ENCODE measurements at places on chromosomes 3 and 15.
A peak's percentile ranks its signal among the peaks of the same experiment; 100 is the strongest.

GRCh38 chr3:11568503-11569155 lies 75.1 kb downstream of the VGLL4 start:
- no peak for DNase-seq

GRCh38 chr3:102158080-102158740 lies 276.6 kb upstream of the ZPLD1 start:
- DNase-seq = no peak

DNA sequence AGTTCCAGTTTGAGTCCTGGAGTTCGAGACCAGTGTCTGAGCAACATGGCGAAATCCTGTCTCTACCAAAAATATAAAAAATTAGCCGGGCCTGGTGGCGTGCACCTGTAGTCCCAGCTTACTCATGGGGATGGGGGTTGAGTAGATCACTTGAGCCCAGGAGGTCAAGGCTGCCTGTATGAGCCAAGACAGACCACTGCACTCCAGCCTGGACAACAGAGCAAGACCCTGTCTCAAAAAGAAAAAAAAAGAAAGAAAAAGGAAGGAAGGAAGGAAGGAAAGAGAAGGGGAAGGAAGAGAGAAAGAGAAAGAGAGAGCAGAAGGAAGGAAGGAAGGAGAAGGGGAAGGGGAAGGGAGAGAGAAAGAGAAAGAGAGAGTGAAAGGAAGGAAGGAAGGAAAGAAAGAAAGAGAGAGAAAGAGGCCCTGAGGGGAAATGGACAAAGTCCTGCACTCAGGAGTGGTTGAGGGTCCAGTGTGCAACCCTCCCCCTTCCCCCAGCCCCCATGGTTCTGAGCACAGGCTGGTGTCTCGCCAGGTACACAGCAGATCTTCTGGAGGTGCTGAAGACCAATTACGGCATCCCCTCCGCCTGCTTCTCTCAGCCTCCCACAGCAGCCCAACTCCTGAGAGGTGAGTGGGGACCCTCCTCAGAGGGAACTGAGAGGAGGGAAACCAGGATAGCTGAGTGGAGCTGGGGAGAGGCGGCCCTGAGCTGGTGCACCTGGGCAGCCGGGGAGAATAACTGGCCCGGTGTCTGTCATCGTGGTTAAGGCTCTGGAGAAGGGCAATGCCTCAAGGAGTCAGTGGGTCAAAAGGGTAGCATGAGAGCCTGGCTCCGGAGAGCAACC lies 1.2 kb downstream of the SLC51A start:
- DNase-seq = no peak

GRCh38 chr3:50345586-50346234 lies at the start of gene ZMYND10:
Gene ZMYND10, minus strand, starts transcription at chr3:50345732. Its CDS starts 153 bp downstream, at chr3:50345579.
- DNase-seq = peak; percentile 69

DNA sequence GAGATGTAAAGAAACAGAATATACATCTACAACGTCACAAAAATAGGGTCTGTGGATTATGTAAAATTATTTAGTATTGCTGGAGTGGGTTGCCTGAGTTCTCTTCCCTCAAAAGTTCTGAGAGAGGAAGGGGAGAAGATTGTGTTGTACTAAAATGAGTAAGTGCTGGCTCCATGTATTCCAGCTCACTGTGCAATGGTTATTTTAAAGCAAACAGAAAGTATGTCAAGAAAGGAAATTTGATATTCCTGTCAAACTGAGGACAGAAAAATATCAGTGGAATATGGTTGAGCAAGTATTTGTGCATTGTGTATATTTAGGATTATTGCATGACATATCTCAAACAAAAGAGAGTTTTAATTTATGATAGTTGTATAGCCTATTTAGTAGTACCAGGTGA lies 2.2 kb downstream of the TRPC1 start:
- no peak for DNase-seq

DNA sequence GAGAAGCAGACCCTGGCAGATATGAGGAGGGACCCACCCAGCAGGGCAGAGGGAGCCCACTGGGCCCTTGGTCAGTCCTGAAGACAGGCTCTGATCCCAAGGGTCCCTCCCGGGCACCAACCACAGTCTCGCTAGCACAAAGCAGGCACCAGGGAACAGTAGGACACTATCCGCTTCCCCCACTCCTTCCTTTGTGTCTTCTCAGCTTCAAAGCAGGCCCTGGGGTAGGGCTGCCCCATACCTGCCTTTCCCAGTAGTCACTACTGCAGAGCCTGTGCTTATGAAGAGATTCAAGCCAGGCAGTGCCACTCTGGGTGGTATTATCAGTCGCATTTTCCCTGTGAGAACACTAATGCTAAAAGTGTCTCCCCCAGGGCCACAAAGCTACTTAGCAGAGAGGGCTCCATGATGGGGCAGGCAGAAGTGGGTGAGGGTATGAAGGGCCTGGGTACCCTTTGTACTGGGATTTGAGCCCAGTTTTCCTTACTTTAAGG lies 32.7 kb downstream of the SRPRB start:
- DNase-seq = no peak

Data from activated effector memory CD4-positive, alpha-beta T cell treated with Interleukin-2 at 50 U/mL for 16 hours (primary cell).